ENCODE measurements at places on chromosomes 6 and 20.

GRCh38 chr20:51266353-51266752, 243.4 kb upstream of the KCNG1 start:
- no peak for DNase-seq

- DNase-seq, result no peak
Measured at GRCh38 chr20:13397300-13397724, 176.2 kb downstream of the ISM1 start.

- DNase-seq, result no peak
Measured at GRCh38 chr6:88609983-88610382, 353.4 kb downstream of the RNGTT start.

GRCh38 chr6:161568885-161569456, 295.1 kb upstream of the AGPAT4 start:
- no peak for DNase-seq

DNA sequence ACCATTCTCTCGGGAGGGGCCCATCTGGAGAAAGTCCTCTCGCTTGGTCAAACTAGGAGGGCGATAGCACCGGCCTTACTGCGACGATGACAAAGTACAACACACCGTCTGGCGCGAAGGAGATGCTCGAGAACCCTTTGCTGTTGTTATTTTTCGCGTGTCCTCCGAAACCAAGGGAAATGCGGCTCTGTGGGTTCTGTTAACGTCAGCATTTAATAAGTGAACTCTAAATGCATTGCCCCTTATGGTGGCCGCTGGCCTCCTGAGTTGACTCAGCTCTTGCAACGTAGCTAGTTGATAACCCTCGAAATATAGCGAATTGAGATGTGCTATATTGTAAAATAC, 577 bp upstream of the SCAND1 start:
- DNase-seq, result no peak

- DNase-seq, result no peak
Measured at GRCh38 chr20:48180024-48180423, 394.7 kb upstream of the SULF2 start.

- DNase-seq, result peak; percentile 40
Measured at GRCh38 chr6:145736661-145737144, 1.4 kb upstream of the EPM2A start.

- DNase-seq, result no peak
Measured at GRCh38 chr6:4801491-4802110, 25.4 kb downstream of the CDYL start.

DNA sequence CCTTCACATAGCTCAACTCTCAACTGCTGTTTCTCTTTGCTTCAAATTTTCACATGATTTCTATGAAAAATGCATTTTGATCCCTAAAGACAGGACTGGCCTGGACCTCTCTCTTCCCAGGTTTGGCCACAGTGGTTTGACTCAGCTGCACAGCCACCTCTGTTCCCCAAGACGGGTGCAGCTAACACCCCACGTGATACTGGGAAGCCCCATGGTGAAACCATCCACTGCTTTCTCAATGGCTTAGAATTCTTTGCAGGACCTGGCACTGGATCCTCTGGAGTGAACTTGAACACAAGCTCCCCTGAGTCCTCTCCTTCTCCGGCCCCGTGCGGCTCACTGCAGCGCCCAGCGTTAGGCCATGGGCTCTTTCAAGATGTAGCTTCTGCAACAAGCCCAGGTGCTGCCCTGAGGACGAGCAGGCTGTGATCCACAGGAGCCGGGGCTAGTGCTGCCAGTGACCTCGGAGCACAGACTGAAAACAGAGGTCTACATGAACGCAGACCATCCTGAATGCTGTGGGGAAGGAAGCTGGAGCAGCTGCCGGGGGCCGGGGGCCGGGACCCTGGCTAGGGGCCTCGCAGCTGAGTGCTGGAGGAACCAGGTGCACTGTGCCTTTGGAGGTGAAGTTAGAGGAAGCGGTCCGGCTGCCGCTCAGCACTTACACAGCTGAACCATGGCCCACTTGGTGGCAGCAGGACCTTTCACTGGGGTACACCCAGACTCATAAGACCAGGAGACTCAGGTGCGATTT, 58.8 kb upstream of the MPC1 start:
- DNase-seq, result no peak

DNA sequence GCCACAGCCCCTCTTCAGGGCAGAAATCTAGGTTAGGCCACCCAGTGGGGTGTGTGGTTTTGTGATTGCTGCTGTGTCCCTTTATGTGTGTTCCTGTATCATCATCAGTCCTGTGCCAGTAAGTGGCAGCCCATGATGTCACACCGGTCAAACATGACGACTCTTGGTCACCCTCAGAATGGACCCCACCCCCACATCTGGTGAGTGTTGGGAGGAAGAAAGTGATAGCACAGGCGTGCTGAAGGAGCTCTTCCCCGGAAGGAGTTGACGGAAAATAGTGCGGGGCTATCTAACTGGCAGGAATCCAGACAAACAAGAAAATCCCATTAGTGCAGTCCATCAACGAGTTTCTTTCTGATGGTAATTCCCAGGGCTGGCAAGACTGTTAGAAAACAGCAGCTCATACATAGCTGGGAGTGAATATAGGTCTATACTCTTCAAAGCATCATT, 33.4 kb upstream of the IL17A start:
- DNase-seq, result no peak

- no peak for DNase-seq
Measured at GRCh38 chr6:26028746-26029569, 58.3 kb upstream of the HFE start.

GRCh38 chr20:24081077-24081476, 92.5 kb upstream of the GGTLC1 start:
- no peak for DNase-seq

- no peak for DNase-seq
Measured at GRCh38 chr6:21753241-21754108, 159.9 kb downstream of the SOX4 start.

GRCh38 chr6:72793641-72794395, 172.0 kb downstream of the KCNQ5 start:
- no peak for DNase-seq

DNA sequence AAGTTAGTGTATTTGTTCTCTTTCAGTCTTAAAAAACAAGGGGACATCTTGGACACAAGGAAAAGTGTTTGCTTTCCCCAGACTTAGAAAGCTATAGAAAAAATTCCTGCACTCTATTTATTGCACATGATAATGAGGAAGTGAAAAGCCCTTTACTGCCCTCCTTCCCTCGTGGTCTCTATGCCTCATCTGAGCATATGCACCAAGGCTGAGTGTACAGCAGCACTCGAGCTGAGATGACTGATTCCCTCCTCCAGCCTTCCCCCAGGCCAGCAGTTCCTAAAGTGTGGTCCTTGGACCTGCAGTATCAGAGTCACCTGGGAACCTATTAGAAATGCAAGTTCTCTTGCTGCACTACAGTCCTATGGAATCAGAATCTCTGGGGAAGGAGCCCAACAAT, 14.3 kb upstream of the LAMP5 start:
- no peak for DNase-seq

- no peak for DNase-seq
Measured at GRCh38 chr20:23550227-23550626, 18.1 kb downstream of the CST9L start.

GRCh38 chr6:72642435-72642834, 20.6 kb downstream of the KCNQ5 start:
- DNase-seq, result no peak

DNA sequence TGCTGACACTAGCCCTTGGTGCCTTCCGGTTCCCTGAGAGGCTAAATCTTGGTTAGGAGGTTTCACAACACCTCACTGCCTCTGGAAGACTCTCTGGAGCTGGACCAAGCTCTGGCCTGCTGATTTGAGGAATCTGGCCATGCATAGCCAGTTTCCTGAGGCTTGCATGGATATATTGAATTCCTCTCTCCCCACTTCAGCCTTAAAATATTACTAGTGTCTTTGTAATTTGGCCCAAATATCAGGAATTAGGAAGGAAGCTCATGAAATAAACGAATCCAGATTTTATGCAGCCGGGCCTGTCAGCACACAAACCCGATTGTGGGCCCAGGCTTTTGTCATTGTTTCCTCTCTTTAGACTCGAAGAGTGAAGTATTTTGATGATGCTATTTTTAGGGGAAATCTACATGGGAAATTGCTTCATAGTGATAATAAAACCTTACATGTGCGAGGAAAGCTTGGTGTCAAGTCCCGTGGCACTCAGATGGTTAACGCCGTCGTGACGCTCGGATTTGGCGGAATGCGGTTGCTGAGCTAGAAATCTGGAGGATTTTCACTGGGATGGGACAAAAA, 144.4 kb downstream of the PHACTR3 start:
- DNase-seq, result no peak

DNA sequence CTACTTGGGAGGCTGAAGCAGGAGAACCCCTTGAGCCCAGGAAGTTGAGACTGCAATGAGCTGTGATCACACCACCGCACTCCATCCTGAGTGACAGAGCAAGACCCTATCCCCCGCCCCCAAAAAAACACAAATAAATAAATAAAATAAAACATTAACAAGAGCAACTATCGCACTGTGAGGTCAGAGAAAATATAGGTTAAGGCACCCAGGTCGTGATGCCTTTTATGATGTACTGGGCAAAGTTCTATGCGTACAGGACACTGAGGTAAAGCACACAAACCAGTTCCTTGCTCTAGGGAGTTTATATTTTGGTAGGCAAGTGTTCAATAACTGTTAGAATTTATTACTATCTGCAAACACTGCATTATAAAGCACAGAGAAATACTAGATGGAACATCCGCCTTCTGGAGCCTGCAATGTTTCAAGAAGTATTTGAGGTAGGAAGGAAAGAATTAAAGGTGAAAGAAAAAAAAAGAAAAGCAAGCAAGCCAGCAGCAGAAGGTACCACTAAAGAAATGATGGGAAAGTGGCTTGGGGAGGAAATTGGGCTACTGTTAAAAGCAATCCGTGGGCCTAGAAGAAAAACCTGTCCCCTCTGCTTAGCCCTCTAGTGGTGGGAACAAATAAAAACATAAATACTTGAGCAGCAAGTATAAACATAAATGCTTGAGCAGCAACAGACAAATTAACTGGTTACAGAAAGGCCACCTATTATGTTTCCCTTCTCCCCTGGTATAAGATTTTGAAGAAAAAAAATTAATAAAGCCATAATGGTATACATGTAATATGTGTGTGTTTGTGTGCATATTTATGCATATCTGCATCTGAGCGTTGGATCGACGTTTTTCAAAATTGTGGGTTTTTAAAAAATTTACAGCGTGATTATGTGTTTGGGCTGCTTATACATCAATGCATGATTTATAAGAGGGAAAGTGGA, 128.0 kb downstream of the PHACTR1 start:
- no peak for DNase-seq

DNA sequence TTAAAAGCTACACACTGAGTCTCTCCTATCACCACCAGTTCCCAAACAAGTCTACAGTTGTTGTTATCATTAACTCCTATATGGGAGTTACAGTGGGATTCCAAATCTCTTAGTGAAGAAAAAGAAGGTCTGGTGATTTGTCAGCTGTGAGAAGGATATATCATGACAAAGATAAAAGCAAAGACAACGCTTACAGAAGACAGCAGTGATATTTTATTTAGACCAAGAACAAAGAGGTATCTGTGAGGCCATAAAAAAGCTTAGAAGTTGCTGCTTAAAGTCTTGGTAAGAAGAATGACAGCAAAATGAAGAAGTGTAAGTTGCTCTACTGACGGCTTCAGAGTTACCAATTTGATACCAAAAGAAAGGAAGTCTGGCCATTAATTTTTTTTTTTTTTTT, 47.2 kb downstream of the CHD6 start:
- DNase-seq, result no peak

DNA sequence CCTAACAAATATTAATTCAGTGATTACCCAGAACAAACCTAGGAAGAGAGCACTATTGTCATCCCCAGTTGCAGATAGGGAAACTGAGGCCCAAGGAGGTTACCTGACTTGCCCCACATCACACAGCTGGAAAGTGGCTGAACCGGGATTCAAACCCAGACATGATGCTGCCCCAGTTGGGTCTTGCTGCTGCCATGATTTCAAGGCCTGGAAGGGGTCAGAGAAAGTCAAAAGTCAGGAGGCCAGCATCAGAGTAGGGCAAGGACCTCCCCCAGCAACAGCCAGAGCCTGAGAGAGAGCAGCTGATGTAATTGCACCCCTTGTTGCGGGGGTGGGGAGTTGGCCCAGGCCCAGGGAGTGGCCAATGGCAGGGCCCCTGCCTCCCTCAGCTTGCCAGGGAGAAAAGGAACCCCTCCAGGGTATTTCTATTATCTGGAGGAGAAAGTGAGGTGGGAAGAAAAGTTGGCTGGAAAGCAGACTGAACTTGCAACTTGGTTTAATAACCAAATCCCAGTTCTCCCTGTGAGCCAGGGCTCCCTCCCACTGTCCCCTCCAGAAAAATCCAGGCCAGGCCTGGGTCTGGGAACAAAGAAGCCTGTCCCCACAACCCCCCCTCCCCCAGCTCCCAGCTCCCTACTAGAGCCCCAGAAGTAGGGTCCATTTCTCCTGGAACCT, 83.6 kb downstream of the MRPL14 start:
- DNase-seq, result no peak

- no peak for DNase-seq
Measured at GRCh38 chr20:50635676-50636600, 55.4 kb downstream of the RIPOR3 start.

GRCh38 chr6:149761438-149761837, 11.9 kb downstream of the PCMT1 start:
- DNase-seq, result no peak

DNA sequence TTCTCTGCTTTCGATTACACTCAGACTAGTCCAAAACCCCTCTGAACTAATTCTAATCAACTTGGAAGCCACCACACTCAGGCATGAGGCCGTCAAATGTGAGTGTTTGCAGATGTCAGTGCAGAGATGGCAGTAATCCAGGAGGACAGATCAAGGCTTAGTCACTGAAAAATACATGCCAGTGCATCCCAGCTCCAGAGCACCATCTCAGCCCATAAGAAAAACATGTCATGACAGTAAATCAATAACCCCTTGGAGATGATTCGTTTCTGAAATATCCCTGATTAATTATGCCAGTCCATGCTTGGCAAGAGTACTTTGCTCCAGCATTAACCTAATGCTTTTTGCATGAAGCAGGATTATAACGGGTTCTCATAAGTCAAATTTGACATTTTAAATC, 179.5 kb downstream of the ADAT2 start:
- DNase-seq, result no peak

DNA sequence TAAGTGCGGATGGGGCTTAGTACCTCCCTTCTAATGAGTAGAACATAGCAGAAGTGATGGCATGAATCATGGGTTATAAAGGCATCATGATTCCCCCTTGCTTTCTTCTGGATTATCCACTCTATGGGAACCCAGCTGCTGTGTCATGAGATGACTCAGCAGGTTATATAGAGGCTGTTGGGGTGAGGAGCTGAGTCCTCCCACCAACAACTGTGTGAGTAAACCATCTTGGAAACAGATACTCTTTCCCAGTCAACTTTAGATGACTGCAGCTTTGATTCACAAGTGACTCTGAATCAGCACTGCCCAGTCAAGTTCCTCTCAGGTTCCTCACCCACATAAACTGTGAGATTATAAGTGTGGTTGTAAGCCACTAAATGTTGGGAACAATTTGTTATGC, 46.3 kb downstream of the FAM83B start:
- no peak for DNase-seq

GRCh38 chr6:114638341-114638740, 295.5 kb upstream of the HS3ST5 start:
- no peak for DNase-seq

- no peak for DNase-seq
Measured at GRCh38 chr6:77561768-77562314, 91.0 kb upstream of the MEI4 start.

GRCh38 chr20:38892091-38892981, 33.9 kb upstream of the FAM83D start:
- DNase-seq, result no peak

All from right renal cortex interstitium (tissue), 3 donors.